Esophagus squamous epithelium (tissue), 5 donors: ENCODE measurements at places on chromosomes 13 and 19.

- DNase-seq, result no peak
These were observed 460.6 kb downstream of the FOXO1 start for GRCh38 chr13:40205771-40206240.

- DNase-seq, result peak; percentile 27
These were observed 518 bp downstream of the NUDT19 start for GRCh38 chr19:32691952-32692726.

DNA sequence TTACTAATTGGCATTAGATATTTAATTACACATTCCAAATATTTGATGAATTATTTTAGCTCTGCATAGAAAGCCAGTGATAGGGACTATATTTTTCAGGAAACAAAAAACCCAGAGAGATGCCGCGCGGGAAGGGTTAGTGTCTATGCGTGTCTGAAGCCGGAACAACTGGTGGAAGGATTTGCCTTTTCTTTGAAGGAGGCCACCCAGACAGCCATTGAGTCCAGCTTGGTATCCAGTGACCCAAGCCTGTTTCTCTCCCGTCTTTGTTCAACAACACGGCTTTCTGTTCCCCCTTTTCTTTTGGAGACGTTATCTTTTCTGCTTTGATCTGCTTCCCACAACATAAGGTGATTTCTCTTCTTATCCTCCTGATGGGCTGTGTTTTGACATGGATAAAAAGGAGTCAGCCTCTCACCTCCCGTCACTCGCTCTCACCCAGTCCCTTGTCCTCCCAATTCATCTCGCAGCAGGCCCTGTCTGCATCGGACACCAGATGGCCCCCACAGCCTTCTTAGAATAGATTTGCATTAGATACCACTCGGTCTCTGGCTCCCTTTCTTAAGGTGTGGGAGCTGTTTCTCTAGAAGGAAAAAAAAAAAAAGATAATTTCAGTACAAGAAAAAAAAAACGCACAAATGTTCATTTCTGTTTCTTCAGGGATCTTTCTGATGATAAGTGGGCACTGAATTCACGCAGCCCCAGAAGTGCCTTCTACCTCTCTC lies 361.8 kb downstream of the ZNF536 start:
- no peak for DNase-seq

GRCh38 chr13:77692746-77693448 lies 4.6 kb upstream of the SLAIN1 start:
- DNase-seq, result no peak

- no peak for DNase-seq
These were observed 1.1 kb downstream of the TNNI3 start for GRCh38 chr19:55156202-55157063.

DNA sequence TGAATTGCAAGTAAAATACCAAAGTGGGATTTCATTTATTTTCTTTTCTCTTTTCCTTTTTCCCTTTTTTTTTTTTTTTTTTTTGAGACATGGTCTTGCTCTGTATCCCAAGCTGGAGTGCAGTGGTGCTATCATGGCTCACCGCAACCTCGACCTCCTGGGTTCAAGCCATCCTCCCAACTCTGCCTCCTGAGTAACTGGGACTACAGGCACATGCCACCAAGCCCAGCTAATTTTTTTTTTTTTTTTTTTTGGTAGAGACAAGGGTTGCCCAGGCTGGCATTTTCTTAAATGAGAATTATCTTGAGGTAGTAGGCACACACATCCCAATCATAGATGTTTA lies 68.5 kb upstream of the GPR183 start:
- DNase-seq, result no peak

DNA sequence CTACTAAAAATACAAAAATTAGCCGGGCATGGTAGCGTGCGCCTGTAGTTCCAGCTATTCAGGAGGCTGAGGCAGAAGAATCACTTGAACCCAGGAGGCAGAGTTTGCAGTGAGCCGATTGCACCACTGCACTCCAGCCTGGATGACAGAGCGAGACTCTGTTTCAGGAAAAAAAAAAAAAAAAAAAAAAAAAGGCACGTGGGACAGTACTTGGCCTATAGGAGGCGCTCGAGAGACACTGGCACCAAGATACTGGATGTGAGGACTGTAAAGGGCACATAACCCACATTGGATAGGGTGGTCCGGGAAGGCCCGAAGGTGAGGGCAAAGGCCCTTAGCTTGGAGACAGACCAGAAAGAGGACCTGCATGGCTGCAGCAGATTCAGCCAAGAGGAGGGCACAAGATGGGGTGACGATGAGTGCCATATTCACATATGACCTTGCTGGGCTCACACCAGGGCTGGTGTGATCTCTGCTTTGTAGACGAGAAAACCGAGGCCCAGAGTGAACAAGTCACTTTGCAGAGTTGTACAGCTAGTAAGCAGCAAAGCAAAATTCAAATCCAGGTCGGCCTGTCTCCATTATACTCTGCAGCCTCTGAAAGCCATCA lies 89.4 kb downstream of the DPF1 start:
- DNase-seq, result no peak

DNA sequence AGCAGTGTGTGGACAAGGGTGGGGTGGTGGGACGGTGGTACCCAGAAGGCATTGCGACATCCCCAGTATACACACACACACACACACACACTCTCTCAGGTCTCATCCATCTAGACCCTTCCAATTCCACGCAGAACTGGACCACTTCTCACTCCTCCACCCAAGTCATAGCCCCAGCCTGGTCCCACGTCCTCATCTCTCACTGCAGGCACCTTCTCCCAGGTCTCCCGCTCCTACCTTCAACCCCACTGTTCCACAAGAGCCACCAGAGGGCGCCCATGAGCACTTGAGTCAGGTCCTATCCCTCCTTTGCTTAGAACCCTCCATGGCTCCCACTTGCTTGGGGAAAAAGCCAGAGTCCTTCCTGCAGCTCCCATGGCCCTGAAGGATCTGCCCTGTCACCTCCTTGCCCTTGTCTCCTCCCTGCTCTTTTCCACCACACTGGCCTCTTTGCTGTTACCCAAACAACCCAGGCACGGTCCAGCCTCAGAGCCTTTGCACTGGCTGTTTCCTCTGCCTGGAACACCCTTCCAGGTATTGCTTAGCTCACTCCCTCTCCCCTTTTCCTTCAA lies 62.6 kb downstream of the IER2 start:
- no peak for DNase-seq

- no peak for DNase-seq
These were observed 412.9 kb upstream of the SPRY2 start for GRCh38 chr13:80753866-80754265.

- no peak for DNase-seq
These were observed 408.3 kb downstream of the KLF5 start for GRCh38 chr13:73467125-73467524.

- DNase-seq, result no peak
These were observed 10.1 kb downstream of the NOSIP start for GRCh38 chr19:49570138-49570856.

DNA sequence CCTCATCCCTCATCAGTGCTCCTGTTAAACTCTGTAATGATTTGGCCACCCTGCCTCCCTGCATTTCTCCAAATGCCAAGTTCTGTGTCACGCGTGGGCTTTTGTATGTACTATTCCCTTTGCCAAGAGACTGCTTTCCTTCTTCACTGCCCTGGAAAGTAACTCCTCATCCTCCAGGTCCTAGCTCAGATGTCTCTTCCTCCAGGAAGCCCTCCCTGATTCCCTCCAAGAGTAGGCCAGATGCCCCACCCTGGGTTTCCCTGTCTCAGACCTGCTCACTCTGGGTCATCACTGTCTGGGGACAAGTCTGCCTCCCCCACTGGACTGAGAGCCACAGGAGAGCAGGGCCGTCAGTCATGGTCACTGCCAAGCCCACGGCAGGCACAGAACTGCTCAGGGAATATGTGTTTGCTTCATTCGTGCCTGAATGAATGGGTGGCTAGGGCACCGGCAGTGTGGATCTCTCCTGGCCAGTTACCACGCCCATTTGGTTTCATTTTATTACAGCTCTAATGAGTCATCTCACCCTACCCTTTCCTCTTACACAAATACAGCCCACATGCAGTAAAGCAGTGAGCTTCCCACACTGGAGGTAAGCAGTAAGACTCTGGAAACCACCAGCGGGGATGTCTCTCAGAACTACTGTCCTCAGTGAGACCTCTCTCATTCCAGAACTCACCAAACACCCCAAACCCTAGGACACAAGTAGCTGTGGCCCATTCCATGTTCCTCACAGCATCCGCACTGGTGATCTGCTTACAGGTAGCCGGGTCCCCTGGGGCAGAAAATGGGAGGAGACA lies 12.1 kb upstream of the GPR4 start:
- DNase-seq, result no peak

DNA sequence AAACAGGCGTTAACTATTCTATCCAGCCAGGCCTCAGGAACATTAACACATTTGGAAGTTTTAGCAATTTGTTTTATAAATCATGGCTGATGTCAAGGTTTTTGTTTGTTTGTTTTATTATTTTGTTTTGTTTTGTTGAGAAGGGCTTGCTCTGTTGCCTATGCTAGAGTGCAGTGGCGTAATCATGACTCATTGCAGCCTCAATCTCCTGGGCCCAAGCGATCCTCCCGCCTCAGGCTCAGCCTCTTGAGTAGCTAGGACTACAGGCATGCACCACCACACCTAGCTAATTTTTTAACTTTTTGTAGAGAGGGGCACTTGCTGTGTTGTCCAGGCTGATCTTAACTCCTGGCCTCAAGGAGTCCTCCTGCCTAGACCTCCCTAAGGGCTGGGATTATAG lies 28.3 kb downstream of the NUP58 start:
- DNase-seq, result no peak

- no peak for DNase-seq
These were observed 471.5 kb downstream of the FGF14 start for GRCh38 chr13:101930331-101930730.

- DNase-seq, result no peak
These were observed 55.4 kb upstream of the GTF2F2 start for GRCh38 chr13:45064889-45065288.

DNA sequence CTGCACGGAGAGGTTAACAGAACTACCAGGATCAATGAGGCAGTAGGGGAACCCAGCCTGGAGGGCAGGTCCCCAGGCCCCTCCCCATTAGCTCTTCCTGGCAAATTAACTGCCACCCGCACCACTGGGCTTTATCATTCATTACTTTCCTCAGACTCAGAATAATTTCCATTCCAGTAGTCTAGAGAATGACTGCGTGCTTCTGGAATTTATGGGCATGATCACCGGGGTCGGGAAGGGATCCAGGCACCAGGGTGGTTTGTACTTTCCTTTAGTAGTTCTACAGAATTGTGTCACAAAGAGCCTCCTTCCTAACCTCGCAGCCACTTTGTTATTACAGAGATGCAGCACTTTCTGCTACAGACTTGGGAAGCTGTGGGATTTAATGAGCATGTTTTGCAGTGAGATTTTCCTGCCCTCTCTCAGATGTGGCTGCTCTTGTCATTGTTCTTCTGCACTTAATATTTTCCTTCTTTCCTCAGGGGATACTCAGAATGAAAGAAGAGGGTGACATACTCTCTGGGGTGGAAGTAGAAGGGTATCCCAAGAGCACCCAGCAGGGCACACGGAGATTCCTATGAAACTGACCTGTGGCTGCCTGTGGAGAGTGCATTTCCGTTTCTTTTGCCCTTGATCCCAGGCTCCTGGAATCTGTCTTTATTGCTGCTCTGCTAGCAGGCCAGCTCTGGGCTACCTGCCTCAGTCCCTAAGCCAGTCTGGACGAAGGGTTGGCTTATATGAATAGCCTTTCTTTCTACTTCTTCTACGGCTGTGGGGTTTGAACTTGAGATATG lies 285.0 kb upstream of the SLC10A2 start:
- DNase-seq, result no peak

DNA sequence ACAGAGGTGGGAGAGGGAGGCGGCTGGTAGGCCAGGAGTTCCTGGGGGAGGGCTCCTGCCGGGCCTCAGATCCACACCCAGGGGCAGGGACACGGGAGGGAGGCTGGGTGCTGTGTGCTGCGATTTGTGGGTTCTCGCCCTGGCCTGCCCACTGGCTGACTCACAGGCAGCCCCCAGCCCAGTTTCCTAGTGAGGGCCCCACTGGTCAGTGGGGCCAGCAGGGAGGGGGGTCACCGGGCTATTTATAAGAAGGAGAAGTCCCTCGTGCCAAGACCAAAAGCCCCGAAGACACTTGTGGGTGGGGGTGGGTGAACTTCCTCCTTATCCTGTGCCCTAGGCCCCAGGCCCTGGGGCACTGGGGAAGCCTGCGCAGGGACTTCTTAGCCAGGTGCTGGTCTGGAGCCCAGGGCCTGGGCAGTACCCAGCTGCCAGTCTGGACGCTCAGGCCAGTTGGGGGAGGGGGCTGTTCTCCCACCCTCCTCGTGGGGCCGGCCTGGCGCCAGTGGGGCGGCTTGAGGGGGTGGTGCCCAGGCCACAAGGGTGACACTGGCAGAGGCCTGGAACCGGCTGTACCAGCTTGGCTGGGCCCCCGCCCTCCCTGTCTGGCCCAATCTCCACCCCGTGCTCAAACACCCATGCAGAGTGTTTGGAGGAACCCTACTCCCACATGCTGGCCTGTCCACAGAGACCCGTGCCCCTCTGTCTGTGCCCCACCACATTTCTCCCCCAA lies 5.0 kb upstream of the JUNB start:
- DNase-seq, result peak; percentile 50

- no peak for DNase-seq
These were observed 474.2 kb upstream of the SLC10A2 start for GRCh38 chr13:103540382-103540765.

- no peak for DNase-seq
These were observed 46.6 kb downstream of the HTR2A start for GRCh38 chr13:46850214-46850613.

GRCh38 chr19:13428352-13428751 lies 77.9 kb downstream of the CACNA1A start:
- DNase-seq, result no peak

GRCh38 chr13:48094404-48094780 lies 512 bp downstream of the MED4 start:
- no peak for DNase-seq

DNA sequence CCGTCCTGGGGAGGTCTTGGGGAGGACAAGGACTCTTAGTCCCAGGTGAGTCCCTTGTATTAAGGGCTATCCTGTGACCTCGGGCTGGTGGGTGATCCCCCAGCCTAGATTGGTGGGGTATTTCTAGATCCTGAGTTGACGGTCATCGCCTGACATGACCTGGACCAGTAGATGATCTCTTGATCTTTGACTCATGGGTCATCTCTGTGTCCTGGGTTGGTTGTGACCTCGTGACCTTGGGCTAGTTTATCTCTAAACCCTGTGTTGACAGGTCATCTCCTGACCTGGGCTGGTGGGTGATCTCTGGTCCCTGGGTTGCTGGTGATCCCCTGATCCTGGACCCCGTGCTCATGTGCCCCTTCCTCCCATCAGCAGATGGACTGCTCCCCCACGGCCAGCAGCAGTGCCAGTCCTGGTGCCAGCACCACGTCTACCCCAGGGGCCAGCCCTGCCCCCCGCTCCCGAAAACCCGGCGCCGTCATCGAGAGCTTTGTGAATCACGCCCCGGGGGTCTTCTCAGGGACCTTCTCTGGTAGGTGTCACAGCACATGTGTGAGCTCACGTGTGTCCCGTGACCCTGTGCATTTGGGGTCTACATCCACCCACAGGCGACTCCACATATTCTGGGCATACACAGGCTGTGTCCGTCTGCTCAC lies 6.3 kb downstream of the MIDN start:
- no peak for DNase-seq

GRCh38 chr13:48194379-48194754 lies 38.6 kb upstream of the ITM2B start:
- no peak for DNase-seq
